Left lung (tissue), 14 donors: ENCODE measurements at places on chromosomes 16 and 17. TPM values are rescaled to one million over a fixed set of nuclear protein-coding genes. Genes with fewer than 3 reads are reported as not detected.

- DNase-seq = no peak
Observed at GRCh38 chr17:60416368-60416925, 5.8 kb upstream of the CHCT1 start.

- peak; percentile 69 for DNase-seq
Observed at GRCh38 chr17:77847221-77848085, 111.0 kb upstream of the TNRC6C start.

DNA sequence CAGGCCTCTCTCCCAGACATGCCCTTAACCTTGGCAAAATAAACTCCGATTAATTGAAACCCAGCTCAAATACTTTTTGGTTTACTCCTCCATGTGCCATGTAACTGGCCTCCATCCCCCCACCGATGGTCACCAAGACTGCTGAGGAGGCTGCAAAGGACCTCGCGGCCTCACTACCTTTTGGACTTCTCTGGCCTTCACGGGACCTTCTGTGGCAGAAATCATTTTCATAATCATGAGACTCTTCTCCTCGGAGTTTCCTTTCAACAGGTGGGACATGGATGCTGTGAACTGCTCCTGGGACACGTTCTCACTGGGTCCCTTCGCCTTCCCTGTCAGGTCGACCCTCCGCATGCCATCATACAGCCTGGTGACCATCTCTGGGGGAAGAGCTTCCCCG is 9.0 kb downstream of the MEAK7 start:
- no peak for DNase-seq

DNA sequence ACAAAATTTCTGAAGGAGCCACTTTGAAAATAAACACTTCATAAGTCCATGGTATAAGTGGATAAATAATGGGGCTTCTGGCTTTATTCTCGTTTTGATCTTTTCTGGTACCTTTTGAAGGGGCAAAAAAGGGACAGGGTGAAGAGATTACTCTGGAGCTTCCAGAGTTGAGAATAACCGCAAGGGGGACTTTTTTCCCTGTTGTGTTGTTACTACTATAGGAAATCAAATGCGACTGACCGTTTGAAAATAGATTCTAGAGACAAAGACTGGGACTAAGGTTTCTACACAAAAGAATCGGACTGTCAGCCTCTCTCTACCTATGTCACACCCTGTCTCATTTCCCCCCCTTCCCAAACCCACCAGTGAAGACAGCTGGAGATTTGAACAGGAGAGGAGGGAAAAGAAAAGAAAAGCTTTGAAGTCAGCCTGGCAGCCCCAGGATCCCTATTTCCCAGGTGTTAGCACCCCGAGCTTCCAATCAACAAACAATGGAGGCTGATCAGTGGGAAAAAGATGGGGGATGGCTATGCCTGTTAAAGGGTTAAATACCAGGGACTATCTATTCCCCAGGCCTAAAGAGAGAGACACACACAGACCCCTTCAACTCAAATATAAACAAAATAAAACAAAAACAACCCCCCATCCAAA is 8.4 kb downstream of the HOXB4 start:
- DNase-seq = no peak

Gene ZACN
- 27.5 TPM for polyA plus RNA-seq

DNA sequence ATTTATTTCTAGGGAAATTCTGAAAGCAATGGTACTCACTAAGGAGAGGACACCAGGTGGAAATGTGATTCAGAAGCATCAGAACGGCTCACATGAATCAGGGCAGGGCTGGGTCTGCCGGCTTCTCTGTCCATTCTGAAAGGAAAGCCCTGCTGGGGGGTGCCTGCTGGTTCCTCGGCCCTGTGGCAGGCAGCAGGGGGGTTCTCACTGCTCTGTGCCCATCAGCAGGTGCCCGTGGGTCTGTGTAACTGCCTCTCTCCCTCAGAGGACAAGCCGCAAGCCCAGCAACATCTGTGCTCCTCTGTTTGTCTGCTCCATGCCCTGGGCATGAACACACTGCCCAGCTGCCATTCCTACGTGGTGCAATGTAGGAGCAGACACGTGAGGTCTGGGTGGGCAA is 74.9 kb upstream of the ZNF423 start:
- DNase-seq = no peak

DNA sequence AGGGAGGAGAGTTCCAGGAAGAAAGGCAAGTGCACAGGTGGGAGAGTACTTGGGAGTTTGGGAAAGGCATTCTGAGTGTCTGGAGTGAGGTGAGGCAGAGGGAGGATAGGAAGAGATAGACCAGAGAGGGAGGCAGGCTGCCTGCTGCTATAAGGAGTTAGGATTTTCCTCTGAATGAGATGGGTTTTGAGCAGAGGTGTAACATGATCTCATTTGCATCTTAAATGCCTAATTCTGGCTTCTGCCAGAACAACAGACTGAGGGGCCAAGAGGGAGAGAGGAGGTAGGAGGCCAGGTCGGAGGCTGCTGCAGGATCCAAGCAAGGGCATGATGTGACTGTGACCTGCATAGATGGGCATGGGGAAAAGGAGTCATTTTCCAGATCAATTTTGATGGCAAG is 31.5 kb upstream of the IRX6 start:
- no peak for DNase-seq

Gene TMEM208
- polyA plus RNA-seq = 23.1 TPM

GRCh38 chr17:75850928-75851692 is 4.0 kb downstream of the WBP2 start:
- peak; percentile 16 for DNase-seq

Gene FAM171A2
- 24.0 TPM for polyA plus RNA-seq

- DNase-seq = no peak
Observed at GRCh38 chr16:64012166-64012565, 1109.7 kb downstream of the CDH11 start.

GRCh38 chr17:42673885-42674754 is 2.7 kb downstream of the PLEKHH3 start:
- DNase-seq = no peak

DNA sequence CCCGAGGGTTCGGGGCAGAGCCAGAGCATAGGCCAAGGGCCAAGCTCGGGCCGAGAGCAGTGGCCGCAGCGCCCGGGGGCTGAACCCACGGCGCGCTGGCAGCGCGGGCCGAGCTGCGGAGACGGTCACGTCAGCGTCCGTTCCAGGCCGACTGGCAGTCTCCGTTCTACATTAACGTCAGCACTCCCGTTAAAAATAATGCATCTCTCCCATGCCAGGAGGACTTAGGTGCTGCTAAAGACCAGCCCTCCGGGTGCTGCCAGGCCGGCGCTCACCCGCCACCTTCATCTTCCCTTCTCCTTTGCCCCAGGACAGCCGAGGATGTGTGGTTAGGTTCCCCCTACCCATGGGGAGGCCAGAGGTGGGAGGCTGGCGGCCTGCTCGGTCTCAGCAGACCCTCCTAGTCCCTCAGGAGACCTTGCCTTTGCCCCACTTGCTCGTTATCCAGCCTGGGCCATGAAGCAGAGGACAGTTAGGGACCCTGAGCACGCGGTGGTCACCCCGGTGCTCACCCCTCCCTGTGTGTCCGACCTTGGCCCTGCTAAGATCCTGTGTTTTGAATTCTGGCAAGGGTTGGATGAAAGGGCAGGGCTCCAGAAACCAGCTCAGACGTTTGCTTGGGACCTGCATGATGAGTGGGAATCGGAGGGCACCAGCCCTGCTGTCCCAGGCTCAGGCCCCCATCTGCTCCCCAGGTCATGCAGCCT is 572 bp downstream of the MPG start:
- DNase-seq = no peak

DNA sequence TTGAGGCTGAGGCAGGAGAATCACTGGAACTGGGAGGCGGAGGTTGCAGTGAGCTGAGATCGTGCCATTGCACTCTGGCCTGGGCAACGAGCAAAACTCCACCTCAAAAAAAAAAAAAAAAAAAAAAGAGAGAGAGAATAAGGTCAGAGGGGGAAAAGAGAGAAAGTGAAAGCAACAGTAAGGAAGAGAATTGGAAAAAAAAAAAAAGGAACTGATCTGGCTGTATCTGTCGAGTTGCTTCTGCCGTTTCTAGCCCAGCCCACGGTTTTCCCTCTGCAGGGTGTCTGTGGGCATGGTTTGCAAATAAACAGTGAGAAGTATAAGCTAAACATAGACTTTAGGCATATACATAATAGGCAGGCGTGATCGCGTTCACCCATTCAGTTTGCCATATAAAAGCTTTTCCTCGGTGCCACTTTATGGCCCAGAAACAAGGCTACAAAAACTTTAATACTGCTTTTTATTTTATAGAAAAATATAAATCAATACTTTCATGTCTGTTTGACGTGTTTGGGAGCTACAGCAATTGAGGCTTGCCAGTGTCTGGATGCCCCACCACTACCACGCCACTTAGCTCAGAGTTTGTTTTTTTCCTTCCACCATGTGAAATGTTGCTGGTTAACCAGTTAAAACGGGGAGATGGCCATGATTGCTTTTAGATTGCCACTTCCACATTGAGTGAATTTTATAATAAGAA is 436.7 kb downstream of the MAF start:
- no peak for DNase-seq

GRCh38 chr16:30535106-30535776 is 583 bp upstream of the ZNF747 start:
- DNase-seq = no peak

- no peak for DNase-seq
Observed at GRCh38 chr17:82790391-82790790, 38.5 kb downstream of the TBCD start.

Gene EVI2B
- 4.3 TPM for polyA plus RNA-seq

DNA sequence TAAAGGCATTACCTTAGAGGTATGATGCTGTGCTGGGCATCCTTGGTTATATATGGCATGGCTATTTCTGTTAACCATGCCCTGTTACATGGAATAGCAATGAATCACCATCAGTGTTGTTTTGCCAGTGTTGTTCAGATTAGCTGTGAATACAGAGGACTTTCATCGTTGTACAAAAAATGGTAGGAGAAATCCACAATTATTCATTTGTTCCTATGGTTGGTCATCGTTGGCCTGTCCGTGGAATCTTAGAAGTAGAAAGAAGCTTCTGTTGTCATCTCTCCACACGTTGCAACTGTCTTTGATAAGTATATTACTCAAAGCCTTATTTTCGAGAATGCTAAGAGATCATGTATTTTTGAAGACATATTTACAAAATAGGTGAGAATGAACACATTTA is 114.3 kb upstream of the CACNG5 start:
- no peak for DNase-seq

GRCh38 chr17:596763-597644 is 117.6 kb downstream of the VPS53 start:
- no peak for DNase-seq

DNA sequence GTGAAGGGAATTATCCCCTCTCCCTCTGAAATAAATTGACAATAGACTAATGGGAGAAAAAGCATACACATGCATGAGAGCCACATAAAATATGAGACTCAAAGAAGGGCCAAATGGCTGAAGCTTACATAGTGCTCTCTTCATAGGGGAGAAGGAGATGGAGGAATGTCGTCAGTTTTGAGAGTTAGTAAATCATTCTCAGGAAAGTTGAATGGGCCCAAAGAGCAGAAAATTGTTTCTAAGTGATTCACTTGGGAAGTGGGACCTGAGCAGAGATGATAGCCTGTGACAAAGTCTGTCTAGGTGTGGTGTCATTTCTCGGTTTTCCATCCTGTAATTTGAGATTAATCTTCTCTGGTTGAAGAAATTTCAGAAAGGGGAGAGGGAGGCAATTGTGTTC is 35.0 kb downstream of the BCAS3 start:
- DNase-seq = no peak

DNA sequence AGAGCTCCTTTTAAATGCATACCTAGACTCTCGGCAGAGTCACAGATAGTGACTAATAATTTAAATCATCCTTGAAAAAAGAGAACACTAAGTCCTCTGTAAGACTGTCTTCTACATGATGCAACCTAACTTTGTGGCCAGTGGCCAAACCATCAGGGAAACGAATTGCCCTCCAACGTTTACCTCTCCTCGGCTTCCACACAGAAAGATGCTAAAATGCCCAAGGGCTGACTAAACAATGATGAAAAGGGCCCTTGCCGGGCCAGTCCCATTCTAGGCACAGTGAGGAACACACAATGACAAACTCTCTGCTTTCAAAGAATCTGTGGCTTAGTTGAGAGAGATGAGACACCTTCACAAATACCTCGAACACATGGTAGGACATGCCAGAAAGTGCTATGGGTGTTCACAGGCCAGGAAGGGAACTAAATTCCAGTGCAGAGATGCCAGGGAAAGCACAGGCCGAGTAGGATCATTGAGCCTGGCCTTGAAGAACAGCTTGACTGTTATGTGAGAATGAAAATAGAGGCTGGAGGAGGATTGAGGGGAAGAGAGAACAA is 35.3 kb upstream of the PITPNM3 start:
- no peak for DNase-seq

- no peak for DNase-seq
Observed at GRCh38 chr17:16407911-16408588, 7.3 kb upstream of the TRPV2 start.

DNA sequence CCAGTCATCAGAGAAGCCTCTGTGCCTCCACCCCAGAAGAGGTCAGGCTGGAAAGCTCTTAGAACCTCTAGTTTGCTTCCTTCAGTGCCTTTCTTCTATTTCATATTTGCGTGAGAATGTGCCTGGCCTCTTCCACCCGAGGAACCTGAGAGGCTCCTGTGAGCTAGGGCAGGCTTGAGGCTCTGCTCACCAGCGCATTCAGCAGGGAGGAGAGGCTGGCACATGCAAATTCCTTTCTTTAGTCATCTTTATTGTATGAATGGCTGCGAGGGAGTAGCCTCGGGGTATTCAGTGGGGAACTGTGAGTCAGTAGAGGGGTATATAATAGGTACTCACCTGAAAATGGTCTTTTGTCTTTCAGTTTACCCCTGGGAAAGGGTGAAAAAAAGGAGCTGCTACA is 268.3 kb downstream of the ABCC12 start:
- no peak for DNase-seq

GRCh38 chr17:47633996-47634395 is 15.7 kb upstream of the KPNB1 start:
- DNase-seq = no peak

DNA sequence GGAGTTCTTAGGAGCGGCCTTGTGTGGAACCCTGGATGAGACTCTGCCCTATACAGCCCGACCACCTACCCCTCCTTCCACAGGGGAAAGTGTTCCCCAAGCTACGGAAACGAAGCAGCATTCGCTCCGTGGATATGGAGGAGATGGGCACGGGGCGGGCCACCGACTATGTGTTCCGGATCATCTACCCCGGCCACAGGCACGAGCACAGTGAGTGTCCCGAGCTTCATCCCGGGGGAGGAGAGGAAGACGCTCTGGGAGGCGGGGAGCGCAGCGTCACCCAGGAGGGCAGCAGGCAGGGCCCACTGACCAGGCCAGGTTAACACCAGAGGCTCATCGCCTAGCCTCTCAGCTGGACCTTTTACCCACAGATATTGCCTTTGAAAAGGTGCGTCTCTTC is 27.8 kb downstream of the SGSM2 start:
- DNase-seq = no peak
